ENCODE measurements at places on chromosomes 1 and 21.

DNA sequence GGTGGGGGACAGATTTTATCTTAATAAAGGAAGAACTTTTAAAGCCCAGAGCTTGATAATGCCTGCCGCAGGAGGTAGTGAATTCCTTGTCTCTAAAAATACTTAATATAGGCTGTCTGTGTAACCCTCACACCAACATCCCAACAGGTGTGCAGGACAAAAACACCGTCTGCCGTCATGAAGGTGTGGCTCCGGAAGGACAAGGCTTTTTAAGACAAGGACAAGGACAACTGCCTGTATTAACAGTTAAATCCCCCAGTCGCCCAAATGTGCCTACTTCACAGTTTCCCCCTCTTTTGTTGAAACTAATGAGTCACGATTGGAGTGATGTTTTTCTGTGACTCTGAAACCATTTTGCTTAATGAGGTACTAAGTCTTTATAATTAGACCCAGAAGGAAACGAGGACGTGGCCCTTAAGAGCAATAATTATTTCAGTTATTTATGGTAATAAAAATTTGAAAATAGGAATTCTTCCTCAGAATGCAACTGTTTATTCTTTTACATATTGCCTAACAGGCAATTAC is 27.3 kb upstream of the SPATA6 start:
- no peak for DNase-seq

DNA sequence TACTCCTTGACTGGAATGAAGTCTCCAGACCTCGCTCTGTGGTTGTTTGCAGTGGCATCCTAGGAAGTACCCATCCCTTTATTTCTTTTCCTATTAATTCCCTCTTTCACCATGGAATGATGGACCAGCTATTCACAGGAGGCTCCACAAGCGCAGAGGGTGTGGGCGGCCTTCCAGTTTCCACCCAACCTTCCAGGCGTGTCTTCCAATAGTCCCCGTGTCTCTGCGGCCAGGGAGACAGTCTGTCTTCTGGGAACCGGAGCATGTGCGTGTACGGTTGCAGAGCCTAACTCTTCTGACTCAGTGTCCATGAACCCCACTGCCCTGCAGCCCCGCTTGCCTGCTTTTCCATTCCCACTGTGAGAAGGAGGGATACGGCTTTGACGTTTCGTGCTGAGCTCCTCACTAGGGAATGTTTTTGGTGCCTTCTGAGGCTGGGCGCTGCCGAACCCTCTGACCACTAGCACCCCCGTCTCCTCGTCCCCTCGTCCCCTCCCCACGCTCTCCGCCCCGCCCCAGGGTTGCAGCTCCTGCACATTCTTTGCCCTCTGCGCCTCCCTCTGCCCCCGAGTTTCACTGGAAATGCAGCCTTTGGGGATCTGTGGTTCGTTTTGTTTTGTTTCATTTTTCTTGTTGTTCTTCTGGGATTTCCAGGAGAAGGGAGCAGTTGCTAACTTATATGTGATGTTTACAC is 26.3 kb upstream of the FAM3B start:
- DNase-seq, result no peak

DNA sequence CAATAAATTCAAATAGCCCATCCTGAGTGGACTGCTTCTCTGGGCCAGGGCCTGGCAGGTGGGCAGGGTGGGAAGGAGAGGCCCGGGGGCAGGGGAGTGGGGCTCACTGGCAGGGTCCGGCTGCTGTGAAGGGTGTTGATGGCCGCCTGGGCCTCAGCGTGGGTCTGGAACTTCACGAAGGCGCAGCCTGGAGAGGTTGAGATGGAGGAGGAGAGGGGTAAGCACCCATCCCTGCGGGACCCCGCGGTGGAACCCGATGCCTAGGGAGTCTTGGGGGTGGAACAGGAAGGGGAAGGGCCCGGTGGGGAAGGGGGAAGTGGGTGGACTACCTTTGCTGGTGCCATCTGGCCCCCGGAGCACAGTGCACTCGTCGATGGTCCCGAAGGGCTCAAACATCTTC is 7.7 kb downstream of the CELF3 start:
- no peak for DNase-seq

DNA sequence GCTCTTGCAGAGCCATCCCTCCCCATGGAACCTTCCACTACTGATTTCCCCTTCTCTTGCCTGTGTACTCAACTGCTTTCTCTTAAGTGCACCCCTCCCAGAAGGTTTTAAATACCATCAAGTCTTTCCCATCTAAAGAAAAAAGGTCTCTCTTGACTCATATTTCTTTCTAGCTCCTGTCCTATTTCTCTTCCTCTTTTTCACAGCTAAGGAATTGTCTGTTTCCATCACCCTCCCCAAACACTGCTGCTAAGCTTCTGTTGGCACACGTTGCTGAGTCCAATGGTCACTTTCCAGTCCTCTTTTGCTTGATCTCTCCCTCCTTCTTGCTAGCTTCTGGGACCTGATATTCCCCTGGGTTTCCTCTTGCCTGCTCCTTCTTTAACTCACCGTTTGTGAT is 13.3 kb upstream of the GNL2 start:
- no peak for DNase-seq

GRCh38 chr1:173454966-173455524 is 22.1 kb upstream of the PRDX6 start:
- DNase-seq, result no peak

DNA sequence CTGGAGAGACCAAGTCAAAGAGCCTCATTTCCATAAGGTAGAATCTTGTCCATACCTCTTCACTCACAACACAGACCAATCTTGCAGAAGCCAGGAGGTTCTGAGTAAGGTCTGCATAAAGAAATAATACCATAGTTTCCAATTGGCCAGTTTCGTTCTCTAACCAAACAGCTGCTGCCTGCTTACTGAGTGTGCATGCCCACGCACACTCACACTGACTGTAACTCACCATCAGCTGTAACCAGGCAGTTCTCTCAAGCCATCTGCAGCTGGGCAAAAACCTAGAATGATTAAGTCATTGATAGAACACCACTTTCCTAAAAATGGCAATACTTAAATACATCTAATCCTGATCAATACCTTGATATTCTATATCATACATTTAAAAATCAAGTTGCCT is 106.6 kb upstream of the VAV3 start:
- no peak for DNase-seq

- DNase-seq, result no peak
Observed at GRCh38 chr1:41369531-41369930, 8.3 kb downstream of the FOXO6 start.

GRCh38 chr1:107048241-107048640 is 8.2 kb upstream of the PRMT6 start:
- DNase-seq, result no peak

- DNase-seq, result no peak
Observed at GRCh38 chr1:15038232-15039016, 115.1 kb upstream of the TMEM51 start.

- DNase-seq, result peak; percentile 27
Observed at GRCh38 chr21:29265690-29266479, 32.8 kb upstream of the BACH1 start.

DNA sequence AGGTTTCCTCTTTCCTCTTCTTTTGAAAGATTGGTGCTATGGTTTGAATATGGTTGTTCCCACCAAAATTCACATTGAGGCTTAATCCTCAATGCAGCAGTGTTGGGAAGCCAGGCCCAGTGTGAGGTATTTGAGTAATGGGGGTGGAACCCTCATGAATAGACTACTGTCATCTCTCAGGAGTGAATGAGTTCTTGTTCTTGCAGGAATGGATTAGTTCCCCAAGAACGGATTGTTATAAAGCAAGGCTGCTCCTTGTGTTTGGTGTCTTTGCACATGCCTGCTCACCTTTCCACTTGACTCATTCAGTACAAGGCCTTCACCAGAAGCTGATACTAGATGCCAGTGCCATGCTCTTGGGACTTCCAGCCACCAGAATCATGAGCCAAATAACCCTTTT is 223.2 kb downstream of the BACH1 start:
- no peak for DNase-seq

DNA sequence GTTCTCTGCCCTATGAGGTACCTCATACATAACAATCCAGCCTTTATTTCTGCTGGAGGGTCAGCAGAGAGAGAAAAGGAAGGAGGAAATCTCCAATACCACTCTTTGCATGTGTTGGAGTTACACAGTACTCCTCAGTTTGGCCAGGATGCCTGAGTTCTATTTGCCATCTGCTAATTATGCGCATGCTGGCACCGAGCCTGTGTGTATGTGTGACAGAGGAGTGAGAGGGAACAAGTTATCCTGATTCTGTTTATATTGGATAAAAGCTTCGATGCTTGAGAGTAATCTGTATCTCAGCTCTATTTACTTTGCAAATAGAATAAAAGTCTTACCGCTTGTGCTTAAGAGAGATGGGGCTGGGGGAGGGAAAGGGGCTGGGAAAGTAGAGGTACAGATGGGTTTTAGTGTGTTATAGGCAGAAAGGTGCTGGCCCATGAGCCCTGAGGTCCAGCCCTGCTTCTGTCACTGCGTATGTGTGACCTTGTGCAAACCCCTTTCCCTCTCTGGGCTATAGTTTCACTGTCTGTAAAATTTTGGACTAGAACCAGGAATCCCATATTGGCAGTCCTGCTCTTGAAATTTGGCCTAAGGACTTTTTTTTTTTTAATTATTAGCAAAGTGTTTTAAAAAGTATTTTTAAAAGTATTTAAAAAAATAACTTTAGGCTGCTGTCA is 54.5 kb upstream of the PLXNA2 start:
- DNase-seq, result no peak

DNA sequence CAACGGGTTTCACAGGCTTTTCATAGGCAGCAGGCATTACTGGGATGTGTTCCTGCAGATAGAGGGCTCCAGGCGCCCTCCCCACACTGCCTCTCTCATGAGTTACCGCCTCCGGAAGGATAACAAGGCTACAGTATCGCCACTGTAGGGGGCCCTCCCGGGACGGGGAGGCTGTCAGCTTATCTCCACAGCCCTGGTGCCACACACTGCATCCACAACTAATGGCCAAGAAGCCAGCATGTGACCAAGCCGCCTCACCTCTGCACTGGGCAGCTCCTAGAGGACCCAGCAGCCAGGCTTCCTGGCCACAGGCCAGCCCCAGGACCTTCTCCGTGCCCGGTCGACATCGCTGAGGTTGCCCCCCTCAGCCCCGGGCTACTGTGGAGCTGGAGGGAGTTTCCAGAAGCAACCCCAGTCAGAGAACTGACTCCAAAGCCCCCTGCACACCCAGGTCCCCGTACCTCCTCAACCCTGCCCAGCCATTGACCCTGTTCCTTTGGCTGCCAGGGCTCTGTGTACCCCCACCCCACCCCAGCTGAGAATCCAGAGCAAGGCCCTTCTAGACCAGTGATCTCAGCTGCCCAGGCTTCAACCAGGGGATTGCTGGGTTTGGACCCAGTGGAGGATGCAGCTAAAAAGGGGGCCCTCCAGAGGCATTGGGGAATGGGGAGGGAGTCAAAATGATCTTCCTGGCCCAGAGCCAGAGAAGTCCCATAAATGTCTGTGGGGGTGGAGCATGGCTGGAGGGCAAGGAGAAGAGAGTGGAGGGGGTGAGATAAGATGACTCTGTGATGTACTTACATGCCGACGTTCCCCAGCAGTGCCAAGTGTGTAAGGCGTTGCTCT is 45.0 kb downstream of the NEK2 start:
- no peak for DNase-seq

DNA sequence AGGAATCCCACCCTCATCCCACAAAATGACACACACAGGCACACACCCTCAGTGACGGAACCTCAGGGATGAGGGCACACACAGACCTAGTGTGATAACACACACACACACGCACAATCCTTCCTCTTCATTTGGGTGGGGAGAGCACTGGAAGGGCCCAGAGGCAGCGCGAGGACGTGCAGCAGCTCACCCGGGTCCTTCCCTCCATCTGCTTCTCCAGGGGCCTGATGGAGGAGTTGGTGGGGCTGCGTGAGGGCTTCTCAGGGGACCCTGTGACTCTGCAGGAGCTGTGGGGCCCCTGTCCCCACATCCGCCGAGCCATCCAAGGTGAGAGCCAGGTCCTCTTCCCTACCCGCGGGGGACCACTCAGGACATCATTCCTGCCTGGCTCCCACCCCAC is 557 bp downstream of the CLCNKA start:
- DNase-seq, result no peak

DNA sequence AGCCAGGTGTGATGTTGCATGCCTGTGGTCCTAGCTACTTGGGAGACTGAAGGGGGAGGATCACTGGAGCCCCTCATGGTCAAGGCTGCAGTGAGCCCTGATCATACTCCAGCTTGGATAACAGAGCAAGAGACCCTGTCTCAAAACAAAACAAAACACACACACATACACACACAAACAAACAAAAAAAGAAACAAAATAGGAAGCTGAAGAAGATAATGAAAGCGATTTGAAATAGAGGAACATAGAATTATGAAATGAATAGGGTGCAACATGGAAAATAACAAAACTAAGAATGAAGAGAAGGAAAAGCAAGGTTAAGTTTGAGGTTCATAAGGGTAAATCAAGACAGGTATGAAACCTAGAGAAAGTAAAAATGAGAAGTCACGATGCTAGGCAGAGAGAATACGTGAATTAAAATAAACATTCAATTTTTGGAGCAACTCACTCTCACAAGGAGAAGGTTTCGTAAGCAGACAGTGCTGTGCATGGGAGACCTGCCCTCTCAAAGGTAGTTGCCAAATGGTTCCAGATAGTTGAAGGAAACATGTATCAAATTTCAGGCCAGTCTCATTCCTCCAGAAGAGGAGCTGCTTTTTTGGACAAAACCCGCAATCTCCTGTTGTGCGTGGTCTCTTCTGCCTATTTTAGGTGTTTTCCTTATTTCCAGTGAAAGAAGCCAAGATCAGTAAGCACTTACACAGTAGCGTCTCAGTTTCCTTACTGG is 3.3 kb downstream of the CD46 start:
- DNase-seq, result no peak

- no peak for DNase-seq
Observed at GRCh38 chr1:228830185-228830953, 95.1 kb downstream of the RHOU start.

DNA sequence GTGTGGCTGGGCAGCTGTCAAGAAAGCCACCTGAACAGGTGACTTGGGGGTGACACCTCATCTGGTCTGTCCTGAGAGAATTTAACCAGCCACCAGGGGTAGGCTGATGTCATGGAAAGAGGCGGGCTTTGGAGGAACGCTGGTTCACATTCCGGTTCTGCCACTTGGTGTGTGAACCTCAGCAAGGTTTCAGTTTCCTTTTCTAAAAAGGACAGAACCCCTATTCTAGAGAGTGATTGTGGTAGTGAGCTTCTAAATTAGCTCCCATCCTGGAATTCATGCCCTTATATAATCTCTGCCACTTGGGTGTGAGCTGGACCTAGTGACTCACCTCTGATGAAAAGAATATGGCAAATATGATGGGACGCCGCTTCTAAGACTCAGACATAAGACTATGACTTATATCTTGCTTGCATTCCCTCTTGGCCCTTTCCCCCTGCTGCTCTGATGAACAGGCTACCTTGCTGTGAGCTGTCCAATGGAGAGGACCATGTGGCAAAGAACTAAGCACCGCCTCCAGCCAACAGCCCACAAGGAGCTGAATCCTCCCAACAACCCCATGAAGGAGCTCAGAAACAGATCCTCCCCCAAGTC is 332.1 kb downstream of the RRAGC start:
- peak; percentile 44 for DNase-seq

GRCh38 chr1:189269011-189269410 is 1208.7 kb downstream of the BRINP3 start:
- no peak for DNase-seq

DNA sequence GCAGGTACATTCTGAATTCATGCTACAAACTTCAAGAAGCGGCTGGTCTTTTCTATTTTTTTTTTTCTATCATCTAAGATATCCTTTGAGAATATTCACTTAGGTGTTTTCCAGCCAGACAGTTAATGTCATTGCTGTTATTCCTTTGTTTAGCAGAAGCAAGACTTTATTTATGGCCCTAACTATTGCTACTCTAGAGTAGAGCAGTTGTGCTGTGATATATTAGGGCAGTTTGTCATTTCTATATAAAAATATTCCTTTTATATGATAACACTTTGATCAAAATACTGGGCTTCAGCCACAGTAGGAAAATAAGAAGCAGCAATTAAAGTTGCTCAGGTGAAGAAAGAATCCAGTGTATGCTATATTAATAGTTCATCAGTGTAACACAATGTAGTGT is 959.3 kb downstream of the NCAM2 start:
- no peak for DNase-seq
